ENCODE measurements at places on chromosomes 2 and 18.
A peak's percentile ranks its signal among the peaks of the same experiment; 100 is the strongest.

DNA sequence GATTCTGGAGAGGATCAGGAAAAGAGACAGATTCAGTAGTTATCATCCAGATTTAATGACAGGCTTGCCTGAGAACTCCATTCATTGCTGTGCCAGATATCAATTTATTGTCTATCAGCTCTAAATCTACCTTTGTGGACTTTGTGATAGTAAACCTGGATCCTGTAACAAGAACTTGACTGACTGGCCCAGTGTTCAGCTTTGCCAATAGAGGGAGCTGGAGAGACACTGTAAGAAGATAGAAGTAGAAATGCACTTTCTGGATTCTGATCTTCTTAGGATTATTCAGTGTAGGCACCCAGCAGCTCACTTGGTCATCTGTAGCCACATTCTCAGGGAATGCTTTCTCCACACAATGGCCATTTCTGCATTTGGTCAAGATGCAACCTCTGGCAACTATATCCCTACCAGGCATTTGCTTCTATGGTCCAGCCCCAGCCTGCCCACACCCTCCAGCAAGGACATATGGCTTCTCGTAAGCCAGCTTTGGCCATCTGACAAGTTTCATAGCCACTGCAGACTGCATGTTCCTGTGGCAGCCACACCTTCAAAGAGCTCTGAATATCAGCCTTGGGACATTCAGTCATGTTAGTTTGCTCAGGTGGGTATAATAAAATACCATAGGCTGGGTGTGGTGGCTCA lies 6.1 kb upstream of the SERPINB8 start:
- peak; percentile 19 for DNase-seq

- no peak for DNase-seq
Measured at GRCh38 chr2:203730076-203730729, 23.8 kb downstream of the CD28 start.

DNA sequence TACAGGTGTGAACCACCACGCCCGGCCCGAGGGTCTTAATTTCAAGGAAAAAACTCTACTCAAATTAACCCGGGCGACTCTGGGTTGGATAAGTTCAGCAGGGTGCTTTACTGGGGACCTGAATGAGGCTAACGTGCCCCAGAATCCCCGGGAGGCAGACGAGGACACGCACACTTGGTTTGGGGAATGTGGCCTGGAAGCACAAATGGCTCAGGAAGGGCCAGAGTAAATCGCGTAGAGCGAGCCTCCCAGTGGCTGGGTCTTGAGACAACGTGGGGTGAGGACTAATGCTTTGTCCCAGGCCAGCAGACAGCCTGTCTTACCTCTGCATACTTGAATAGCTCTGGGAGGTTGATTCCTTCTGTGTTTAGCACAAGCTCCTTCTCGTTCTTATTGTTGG lies 75.8 kb downstream of the POLR1A start:
- DNase-seq = peak; percentile 4

DNA sequence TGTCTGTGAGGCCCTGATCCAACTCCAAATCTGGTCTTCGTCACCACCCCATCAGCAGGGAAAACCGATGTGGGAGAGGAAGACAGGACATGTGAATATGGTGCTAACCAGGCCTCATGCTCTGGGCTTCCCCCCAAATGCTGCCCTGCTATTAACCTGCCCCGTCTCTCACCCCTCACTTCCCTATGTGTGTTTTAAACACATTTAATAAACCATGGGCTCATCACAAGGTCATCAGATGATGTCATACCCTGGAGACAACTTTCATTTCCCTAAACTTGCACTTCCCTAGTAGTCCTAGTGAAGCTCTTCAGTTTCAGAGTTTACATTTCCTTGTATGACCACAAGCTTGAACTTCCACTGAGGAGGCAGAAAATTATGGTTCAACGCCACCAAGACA lies 49.9 kb downstream of the CD8B2 start:
- DNase-seq = no peak

GRCh38 chr2:73018188-73018825 lies 53.2 kb downstream of the SFXN5 start:
- DNase-seq = no peak

- no peak for DNase-seq
Measured at GRCh38 chr2:236254674-236255073, 9.5 kb downstream of the ASB18 start.

DNA sequence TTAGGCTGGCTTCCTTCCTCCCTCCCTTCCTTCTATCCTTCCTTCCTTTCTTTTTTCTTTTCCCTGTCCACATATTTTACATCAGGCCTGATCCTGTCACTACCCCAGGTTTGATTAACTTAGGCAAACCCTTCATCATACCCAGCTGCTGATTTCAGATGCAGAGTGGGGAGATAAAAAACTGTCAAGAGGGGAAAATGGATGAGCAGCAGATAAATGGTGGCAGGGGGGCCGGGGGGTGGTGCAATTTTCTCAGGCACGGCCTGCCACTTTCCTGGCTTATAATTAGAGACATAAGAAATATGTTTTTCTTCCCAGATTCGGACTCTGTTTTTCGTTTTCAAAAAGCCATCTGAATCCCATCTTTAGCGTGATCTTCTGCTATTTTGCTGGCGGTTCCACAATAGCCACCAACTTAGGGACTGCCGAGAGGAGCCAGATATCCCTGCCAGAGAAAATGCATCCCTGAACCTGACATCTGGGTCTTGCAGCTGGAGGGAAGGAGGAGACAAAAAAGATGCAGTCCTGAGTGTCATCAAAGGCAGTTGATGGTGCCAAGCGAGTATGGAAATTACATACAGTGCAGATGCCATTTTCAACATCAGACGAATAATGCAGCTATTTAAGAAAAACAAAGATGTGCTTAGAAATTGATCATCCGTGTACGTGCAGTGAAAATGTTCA lies 49.9 kb downstream of the CXCR4 start:
- no peak for DNase-seq

DNA sequence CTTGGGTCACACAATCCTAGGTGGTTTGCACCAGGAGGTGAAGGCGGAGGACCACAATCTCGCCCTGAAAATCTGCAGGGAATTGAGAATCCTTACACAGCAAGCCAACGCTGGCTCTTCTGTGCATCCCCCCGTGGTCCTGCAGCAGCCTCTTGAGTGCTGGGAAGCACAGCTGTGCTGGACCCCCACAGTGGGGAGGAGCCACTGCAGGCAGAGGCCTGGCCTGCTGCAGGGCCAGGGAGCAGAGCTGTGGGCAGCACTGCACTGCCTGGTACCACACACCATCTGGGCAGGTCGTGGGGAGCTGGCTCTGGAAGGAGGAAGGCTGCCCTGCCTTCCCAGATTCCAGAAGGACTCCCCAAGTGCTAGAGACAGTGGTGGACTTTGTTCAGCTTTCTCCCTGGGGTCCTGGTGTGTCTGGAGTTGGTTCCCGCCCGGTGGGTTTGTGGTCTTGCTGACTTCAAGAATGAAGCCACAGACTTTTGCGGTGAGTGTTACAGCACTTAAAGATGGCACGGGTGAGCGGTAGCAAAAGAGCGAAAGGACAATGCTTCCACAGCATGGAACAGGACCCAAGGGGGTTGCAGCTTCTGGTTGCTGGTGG lies 106.3 kb downstream of the FAM168B start:
- peak; percentile 32 for DNase-seq

DNA sequence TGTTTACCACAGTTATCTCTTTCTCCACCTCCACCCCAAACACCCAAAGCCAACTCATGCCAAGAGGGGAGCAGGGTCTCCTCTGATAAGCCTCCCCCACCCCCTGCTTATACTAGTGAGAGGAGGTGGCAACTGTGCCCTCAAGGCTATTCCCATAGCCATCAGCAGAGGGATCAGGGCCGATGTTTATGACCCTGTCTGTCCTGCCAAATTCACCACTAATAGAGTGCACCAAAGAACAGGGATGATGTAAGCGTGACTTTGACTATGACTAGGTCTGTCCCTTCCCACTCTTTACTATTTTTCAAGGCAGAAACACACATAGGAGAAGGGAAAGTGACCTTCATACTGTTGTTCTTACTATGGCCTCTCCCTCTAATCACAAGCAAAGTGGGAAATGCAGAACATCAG lies 74.6 kb downstream of the CLHC1 start:
- no peak for DNase-seq
